ENCODE measurements at places on chromosomes 12 and 14.

DNA sequence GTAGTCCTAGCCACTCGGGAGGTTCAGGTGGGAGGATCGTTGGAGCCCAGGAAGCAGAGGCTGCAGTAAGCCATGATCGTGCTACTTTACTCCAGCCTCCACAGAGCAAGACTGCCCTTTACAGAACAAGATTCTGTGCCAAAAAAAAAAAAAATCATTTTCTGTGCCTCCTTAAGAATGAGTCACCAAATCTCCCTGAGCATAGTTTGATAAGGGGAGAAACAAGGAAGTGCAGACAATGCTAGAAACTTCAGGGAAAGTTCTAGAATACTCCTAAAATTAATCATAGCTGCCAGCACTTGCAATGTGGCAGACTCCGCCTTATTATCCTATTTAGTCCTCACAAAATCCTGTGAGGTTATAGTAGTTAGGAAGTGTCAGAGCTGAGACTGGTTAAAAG, 74.5 kb downstream of the KCNK10 start:
- no peak for DNase-seq

DNA sequence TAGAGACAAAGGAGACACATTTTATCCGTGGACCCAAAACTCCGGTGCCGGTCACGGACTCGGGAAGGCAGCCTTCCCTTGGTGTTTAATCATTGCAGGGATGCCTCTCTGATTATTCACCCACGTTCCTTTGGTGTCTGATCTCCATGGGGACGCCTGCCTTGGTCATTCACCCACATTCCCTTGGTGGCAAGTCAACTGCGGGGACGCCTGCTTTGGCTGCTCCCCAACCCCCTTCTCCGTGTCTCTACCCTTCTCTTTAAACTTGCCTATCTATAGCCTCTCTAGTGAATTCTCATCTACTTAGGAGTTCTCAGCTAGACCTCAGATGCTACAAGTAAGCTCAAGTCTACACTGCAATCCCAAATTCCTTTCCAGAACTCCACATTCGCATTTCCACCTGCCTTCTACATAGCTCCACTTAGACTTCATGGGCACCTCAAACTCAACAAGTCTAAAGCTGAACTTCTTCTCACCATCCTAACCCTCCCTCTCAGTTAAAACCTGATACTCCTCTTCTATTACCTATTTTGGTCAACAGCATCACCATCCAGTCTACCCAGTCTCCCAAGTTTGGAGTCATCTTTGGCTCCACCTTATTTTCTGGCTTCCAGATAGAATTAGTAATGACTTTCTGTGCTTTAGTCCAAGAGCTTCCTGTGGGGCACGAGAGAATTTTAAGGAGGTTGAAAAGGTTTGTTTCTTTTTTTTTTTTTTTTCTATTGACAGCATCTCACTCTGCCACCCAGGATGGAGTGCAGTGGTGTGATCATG, 14.4 kb downstream of the SPTLC2 start:
- DNase-seq, result no peak

GRCh38 chr14:74942181-74942580, 13.2 kb downstream of the PGF start:
- no peak for DNase-seq

DNA sequence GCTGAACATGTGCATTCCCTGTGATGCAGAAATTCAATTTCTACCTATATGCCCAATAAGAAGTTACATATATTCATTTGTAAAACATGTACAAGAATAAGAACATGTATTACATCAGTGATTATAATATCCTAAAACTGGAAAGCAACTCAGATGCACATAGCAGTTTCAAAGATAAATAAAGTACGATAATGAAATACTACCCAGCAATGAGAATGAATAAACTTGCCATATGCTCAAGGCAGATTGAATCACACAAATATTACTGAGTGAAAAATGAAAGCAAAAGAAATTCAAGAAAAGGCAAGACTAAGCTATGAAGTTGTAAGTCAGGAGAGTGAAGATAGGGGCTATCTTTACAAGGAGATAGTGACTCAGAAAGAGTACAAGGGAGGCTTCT, 345.3 kb upstream of the OR4E1 start:
- DNase-seq, result no peak

GRCh38 chr14:23358553-23359166, 6.0 kb upstream of the SLC22A17 start:
- DNase-seq, result no peak

DNA sequence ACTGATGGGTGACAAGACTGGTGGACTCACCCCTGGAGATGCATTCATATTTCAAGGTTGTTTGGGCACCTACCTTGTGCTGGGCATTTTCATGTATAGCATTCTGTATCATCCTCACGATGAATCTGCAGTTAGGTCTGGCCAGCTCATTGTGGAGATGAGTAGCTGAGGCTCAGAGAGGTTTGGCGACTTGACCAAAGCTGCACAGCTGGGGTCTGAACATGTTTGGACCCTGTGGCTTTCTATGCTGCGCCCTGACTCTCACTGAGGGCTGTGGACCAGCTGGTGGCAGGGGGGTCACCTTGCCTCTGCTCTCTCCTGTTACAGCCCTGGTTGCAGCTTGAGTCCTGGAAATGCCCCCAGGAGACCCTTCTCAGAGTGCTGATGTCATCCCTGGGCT, 24.9 kb upstream of the CCDC63 start:
- no peak for DNase-seq

- no peak for DNase-seq
Observed at GRCh38 chr12:101229841-101230241, 19.8 kb upstream of the SLC5A8 start.

DNA sequence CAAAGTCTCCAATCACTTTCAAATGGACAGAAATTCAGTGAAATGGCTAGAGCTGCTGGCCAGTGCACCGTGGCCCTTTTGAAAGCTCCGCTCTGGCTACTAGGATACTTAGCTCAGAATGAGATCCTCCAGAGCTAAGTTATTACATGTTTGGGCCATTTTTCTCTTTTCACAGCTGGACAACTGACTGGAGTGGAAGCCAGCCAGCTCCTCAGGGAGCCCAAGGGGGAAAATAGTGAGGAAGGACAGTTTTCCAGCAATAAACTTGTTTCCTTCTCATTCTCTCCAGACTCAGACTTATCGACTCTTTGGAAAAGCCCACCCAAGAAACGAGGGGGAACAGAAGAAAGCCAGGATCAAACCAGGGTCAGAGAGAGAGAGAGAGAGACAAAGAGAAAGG, 266.0 kb downstream of the KSR2 start:
- DNase-seq, result no peak

DNA sequence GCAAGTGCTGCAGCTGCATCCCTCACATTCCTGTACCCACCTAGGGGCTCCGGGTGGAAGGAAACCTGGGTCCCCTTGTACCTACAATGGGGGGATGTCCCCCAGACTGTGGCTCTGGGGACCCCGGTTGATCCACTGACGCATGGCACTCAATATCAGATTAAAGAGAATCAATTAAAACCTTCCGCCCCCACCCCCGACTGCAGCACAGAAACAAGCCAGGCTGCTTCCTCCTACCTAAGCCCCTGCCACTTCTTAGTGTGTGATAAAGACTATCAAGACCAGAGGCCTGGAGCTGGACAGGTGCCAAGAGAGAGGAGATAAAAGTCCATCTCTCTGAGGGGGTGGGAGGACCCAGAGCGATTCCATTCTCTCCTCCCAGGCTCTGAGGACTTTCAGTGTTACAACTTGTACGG, 28.2 kb upstream of the RPLP0 start:
- DNase-seq, result no peak

- DNase-seq, result peak; percentile 75
Observed at GRCh38 chr14:67971627-67972625, 152.3 kb downstream of the RAD51B start.

DNA sequence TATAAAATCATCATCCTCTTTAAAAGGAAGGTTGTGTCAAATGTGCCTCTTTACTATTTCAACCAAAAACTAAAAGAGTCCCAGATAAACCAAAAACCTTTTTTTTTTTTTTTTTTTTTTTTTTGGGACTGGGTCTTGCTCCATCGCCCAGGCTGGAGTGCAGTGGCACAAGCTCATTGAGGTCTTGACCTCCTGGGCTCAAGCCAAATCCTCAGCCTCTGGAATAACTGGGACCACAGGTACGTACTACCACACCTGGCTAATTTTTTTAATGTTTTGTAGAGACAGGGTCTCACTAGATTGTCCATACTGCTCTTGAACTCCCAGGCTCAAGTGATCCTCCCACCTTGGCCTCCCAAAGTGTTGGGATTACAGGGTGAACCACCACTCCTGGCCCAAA, 16.4 kb upstream of the SELPLG start:
- DNase-seq, result no peak
